Stimulated activated CD4-positive, alpha-beta T cell treated with anti-CD3 and anti-CD28 coated beads, Interleukin-15, amount 100 ng/mL, for 24 hours (primary cell): ENCODE measurements at places on chromosomes 4 and X.
A peak's percentile ranks its signal among the peaks of the same experiment; 100 is the strongest.

DNA sequence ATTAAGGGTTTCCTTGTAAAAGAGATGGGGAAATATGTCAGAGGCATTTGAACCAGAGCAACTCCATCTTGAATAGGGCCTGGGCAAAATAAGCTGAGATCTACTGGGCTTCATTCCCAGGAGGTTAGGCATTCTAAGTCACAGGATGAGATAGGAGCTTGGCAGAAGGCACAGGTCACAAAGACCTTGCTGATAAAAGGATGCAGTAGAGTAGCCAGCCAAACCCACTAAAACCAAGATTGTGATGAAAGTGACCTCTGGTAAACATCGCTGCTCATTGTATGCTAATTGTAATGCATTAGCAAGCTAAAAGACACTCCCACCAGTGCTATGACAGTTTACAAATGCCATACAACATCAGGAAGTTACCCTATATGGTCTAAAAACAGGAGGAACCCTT is 1390.3 kb downstream of the RAPGEF2 start:
- no peak for DNase-seq

GRCh38 chr4:140764785-140765392 is 8.7 kb upstream of the TBC1D9 start:
- no peak for DNase-seq

DNA sequence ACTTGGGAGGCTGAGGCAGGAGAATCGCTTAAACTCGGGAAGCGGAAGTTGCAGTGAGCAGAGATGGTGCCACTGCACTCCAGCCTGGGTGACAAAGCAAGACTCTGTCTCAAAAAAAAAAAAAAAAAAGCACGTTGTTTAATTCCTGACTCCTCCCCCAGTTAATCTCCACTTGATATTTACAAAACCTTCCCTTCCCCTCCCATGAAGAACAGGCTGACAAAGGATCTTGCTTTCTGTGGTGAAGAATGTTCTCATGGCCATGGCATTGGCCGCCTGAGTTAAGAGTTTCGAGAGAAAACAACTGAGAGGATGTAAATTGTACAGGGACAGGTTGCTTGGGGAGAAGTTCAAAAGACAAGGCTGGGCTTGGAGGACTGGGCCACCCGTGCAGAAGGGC is 168.2 kb upstream of the BCOR start:
- no peak for DNase-seq

DNA sequence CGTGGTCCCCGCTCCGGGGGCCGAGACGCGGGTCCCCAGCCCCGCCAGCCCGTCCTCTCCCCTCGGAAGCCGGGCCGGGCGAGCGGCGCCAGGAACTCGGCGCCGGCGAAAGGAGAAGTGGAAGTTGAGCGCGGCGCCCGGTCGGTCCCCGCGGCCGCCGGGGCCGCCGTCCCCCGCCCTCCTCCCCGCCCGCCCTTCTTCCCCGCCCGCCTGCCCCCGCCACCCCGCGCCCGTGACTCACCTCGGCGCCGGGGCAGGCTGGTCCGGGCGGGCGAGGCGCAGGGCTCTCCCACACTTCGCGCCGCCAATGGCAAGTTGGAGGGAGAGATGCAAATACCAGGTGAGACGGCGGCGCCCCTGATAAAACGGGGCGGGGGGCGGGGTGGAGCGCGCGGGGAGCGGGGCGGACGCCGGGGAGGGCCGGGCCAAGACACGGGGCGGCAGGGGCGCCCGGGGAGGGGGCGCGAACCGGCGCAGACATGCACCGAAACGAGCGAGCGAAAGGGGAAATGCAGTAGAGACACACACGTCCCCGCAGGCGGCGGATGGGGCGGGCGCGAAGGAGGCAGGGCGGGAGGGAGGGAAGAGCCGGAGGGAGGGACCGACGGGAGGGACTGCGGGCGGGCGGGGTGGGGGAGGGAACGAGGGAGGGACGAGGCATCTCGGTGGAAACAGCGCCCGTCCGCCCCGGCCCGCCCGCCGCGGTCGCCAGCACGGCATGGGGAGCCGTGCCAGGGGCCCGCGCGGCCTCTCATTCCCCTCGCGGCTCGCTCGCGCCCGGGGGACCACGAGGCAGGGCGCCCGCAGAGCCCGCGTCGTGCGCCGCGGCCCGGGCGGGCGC is at the start of gene ELF4:
Gene ELF4 (minus strand): TSS at position 119 of the 841 bp plus-strand sequence. CDS start 29,167 bp downstream, outside the sequence.
- peak; percentile 69 for DNase-seq

- peak; percentile 60 for DNase-seq
Measured at GRCh38 chr4:56817840-56818491, 3.5 kb downstream of the SPINK2 start.

- DNase-seq, result peak; percentile 42
Measured at GRCh38 chr4:98601708-98602107, 56.7 kb downstream of the TSPAN5 start.
